D721Med (cell line): ENCODE measurements at places on chromosomes 4 and X.

GRCh38 chr4:108709234-108709633 is 53.6 kb downstream of the ETNPPL start:
- no peak for DNase-seq

GRCh38 chrX:154815274-154815818 is 10.1 kb upstream of the MPP1 start:
- DNase-seq, result no peak

DNA sequence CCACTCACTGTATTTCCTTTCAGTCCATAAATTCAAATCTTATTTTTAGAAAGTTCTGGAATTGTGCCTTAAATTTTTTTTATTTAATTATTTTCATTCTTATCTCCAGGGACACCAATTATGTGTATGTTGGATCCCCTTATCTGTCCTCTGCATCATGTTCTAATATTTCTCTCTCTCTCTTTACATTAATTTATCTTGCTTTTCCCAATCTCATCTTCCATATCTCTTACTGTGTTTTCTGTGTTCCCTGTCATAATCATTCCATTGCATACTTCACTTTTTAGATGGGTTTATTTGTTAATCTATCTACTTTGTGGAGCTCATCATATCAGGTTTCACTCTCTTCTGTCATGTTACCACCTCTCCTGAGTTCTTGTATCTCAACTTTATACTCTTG is 37.4 kb downstream of the PPP2R2C start:
- no peak for DNase-seq

GRCh38 chrX:16807976-16808542 is 21.8 kb downstream of the TXLNG start:
- DNase-seq, result no peak

DNA sequence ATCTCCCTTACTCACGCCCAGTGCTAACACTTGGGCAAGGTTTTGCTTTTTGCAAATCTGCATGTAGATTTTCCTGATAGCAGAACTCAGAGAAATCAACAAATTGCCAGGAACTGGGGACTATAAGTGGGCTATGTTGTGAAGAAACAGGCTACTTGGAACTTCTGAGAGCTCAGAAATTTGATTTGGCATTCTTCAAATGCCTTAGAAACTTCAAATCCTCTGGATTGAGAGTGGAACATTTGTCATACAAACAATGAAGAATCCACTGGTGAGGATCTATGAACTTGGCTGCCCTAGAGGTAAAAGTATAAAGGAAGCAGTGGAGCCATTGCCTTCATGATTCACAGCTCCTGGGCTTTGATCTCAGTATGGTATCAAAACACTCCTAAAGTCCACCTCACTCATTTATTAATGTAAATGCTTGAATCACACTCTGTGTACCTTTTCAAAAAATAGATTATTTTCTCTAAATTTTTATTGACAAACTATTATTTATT is 126.0 kb downstream of the GLRA3 start:
- DNase-seq, result no peak

DNA sequence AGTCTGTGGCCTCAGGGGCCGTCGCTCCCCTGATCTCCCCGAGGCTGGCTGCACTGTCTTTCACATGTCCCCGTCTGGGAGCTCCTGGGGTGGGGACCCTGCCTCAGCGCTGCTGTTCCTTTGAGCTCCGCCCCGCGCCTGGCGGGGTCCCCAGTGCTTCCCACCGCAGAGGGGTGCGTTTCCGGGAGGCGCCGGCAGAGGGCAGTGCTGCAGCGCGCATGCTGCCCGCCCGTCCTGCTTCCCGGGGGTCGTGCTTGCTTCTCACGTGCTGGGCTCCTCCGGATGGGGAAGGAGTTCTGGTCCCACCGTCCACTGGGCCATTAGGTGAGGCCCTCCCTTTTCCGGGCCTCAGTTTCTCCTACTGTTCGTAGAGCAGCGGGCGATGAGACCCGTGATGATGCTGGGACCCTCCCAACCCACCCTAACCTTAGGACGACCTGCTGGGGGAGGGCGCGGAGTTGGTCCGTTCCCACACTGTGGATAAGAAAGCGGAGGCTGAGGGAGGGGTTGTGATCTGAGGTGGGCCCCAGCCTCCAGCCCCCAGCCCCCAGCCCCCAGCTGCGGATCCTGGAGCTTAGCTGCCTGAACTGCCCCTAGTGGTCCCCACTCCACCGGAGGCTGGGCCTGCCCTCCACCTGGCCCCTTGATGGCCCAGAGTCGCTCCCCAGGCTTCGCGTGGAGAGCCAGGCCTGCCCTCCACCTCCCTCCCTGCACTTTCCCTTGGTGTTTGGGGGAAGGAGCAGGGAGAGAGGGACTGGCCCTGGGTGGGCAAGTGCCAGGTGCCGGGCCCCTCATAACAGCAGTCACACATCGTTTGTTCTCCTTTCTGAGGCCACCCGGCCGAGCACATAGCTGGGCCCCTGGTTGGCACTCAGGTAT is 15.3 kb downstream of the CPZ start:
- DNase-seq, result peak; percentile 66

GRCh38 chr4:67131224-67131623 is 414.1 kb downstream of the CENPC start:
- DNase-seq, result no peak

DNA sequence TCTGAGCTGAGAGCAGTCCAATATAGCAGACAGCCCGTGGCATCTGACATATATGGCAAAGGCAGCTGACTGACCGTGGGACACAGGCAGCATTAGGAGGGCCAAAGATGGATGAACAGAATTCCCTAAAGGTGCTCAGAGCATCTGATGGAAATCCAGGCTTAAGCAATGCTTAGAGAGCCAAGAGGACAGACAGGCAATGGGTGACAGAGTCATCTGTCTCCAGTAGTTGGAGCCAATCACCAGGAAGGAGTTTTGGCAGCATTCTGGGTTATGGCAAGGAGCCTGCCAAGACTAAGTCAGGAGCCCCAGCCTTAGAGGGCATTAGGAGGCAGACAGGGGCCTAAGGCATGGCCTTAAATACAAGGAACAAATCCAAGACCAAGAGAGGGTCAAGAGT is 153.3 kb upstream of the USP9X start:
- DNase-seq, result no peak

GRCh38 chr4:189187531-189188052 is 753.1 kb upstream of the FRG1 start:
- no peak for DNase-seq

GRCh38 chr4:142776026-142776425 is 70.1 kb downstream of the INPP4B start:
- DNase-seq, result no peak

- DNase-seq, result no peak
Observed at GRCh38 chr4:2290974-2291704, 29.2 kb upstream of the MXD4 start.

- peak; percentile 21 for DNase-seq
Observed at GRCh38 chr4:85747882-85748491, 273.0 kb downstream of the ARHGAP24 start.

- no peak for DNase-seq
Observed at GRCh38 chr4:99828477-99828876, 11.8 kb downstream of the DAPP1 start.

DNA sequence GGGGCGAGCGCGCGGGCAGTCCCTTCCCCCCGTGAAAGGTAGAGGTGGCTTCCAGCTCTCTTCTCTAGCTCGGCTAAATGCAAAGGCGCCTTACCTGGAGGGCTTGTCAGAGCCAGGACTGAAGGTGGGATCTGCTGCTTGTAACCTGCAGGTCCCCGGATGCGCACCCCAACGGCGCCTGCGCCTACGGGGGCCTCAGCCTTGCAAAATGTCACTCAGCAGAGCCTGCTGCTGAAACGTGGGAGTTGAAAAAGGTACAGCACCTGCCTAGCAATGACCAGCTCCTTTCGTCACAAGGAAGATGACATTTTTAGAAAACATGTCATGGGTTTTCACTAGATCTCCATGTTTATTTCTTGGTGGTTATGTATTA is 583 bp downstream of the ABHD18 start:
- DNase-seq, result peak; percentile 29

- no peak for DNase-seq
Observed at GRCh38 chr4:54209617-54210016, 19.5 kb upstream of the PDGFRA start.

- no peak for DNase-seq
Observed at GRCh38 chrX:1076871-1077651, 135.4 kb downstream of the CRLF2 start.

- DNase-seq, result no peak
Observed at GRCh38 chr4:153502584-153502983, 36.4 kb downstream of the TMEM131L start.

GRCh38 chrX:106300239-106300638 is 132.1 kb downstream of the PWWP3B start:
- DNase-seq, result no peak

DNA sequence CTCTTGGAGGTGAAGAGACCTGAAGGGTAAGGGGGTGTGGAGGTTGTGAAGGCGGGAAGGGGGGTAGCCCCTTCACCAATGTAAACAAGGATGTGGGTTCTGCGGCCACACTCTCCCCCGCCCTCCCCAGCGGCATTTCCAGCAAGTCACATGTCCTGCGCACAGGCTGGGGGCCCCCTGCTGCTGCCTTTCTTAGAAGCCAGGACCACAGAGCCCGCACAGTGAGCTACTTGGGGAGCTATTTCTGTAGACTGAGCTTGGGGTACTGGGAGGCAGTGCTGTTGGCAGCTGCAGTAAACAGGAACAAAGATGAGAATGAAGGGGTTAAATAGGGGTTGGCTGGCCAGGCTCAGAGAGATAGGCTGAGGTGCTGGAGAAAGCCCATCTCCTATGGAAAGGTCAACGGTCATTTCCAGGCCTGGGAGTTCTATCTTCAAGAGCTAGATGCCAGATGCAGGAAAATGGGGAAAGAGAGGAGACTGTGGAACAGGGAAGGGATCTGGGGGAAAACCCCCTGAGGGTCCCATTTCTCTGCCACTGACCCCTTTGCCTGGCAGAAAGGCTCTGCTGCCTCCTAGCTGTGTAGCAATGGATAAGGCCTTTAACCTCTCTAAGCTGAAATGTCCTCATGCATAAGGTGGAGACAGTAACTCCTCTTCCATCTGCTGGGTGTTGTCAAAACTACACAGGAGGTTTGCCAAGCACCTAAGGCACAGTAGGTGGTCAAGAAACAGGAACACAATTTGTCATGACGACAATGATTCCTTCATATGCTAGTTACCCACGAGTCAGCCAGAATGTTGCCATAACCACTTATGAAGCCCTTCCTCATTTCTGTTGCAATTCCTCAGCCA is 18.5 kb upstream of the PIM2 start:
- no peak for DNase-seq

DNA sequence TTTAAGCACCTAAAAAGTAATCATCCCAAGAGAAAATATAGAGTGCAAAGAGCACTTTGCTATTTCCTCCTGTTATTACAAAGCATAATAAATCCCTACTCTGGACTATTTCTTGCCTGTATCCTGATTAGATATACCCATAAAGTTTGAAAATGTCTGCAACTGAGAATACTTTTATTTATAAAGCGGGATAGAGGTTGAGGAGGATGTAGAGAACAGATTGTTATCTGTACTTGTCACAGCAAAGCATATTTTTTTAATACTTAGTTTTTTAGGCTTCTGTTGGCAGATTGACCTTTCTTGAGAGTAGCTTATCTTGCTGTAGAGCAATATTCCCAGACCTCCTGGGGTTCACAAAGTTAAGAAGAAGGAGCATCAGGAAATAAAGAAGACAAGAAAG is 396.1 kb downstream of the KCNIP4 start:
- DNase-seq, result no peak

GRCh38 chr4:72243641-72244040 is 211.8 kb downstream of the NPFFR2 start:
- no peak for DNase-seq

DNA sequence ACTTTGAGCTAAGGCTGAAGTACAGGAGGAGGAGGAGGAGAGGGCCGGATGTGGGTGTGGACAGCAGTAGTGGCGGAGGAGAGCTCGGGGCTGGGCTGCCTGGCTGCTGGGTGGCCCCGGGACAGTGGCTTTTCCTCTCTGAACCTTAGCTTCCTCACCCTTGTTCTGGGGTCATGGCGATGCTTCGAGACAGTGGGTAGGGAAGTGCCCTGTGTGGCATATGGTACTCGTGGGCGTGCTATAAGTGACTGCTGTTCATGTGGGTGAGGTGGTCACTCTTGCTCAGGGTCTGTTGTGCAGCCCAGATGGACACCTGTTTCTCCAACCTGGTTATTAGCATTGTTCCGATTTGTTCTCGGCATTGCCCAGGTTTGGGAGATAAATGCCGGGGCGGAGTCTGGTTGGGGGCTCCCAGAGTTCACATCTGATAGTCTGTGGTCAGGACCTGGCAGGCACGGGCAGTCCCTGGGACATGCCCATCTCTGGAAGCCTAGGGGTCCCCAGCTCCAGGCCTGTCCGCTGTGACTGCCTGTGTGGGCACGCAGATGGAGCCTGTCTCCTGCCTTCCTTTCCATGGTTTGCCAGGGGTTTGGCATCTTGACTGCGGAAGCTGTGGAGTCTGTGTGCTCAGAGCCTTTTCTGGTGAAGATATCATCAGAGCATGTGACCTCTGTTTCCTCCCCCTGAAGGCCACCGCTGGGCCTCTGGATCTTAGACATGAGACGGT is 4.9 kb upstream of the CPZ start:
- no peak for DNase-seq

DNA sequence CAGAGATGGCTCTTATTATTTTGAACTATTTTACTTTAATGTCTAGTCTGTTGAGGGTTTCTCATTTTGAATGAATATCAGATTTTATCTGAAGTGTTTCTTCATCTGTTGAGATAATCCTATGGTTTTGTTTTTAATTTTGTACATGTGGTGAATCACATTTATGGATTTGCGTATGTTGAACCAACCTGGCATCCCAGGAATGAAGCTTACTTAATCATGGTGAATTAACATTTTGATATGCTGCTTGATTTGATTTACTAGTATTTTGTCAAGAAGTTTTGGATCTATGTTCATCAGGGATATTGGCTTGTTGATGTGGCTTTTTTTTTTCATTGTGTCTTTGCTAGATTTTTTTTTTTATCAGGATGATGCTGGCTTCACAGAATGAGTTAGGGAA is 2390.9 kb downstream of the PCDH7 start:
- no peak for DNase-seq

- DNase-seq, result no peak
Observed at GRCh38 chrX:56563231-56564161, at the start of gene UBQLN2. UBQLN2 (plus strand) TSS chrX:56563627; CDS start chrX:56563874, 247 bp downstream.

DNA sequence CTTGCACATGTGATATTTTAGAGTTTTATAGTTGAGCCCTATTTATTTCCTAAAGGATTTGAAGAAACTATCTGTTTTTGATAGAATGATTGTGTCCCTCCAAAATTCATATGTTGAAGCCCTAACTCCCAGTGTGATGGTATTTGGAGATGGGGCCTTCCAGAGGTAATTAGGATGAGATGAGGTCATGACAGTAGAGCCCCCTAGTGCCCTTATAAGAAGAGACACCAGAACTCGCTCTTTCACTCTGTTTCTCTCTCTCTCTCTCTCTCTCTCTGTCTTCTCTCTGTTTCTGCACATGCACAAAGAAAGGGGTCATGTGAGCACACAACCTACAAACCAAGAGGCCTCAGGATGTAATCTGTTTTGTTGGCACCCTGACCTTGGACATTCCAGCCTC is 921.9 kb upstream of the DIAPH2 start:
- DNase-seq, result no peak
